ENCODE measurements at places on chromosomes 13 and 19.

- no peak for DNase-seq
These were observed 14.1 kb downstream of the AP2A1 start for GRCh38 chr19:49780861-49781260.

DNA sequence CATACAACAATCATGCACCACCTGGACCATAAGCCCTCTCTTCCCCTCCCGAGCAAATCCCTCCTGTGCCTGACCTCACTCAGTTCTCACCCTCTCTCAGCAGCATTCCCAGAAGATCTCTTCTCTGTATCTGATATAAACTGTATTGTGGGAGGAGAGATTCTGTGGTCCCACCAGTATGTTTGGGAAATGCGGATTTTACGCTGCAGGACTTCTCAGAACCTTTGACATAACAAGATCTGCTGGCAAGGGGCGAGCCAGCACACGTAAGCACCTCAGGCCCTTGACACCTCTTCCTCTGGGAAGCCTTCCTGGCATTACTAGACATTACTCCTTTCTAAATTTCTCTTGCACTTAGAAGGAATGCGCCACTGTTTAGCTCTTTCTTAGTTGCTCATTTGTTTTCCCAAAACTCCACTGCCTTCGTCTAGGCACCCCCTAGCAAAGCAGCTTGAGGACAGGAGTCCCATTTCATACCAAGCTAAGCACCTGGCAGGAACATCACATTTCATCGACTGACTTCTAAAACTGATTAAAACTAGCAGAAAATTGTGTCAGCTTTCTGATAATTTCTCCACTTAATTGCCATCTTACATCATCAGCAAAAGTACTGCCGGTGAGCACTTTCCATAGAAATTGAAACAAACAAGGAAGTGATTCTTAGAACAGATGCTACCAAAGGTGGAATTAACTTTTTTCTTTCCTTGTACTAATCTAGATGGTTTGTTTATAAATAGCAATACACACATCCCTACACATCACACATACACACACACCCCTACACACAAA is 63.2 kb downstream of the CCDC70 start:
- no peak for DNase-seq

DNA sequence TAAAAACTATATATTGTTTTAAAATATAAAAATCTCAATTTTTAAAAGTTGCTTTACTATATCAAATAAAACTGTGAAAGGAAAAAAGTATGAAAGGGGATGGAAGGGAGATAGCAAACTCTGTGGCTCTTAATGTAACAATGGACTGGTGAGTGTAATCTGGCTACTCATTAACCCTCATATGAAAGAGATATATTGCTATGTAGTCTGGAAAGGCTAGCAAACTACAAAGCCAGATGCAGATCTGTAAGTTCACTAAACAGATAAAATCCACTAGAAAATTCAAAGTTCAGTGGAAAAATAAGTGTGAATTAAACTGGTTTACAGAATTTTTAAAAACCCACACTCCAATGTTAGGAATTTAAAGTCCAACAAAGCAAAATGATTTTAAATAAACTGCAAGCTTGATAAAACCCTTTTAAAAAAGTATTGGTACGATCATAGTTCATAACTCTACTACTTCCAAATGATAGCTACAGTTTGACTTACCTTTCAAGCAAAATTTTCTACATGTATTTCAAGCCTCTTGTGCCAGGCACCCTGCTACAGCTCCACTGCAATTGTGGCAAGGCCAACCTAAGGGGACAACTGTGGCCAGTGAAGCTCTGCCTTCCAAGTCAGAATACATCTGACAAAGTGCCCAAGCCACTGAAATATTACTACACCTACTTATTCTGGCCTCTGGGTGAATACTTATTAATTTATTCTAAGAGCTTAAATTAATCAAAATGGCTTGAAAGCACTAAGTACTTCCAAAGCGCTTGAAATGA is 647 bp upstream of the ELF1 start:
- DNase-seq, result no peak

GRCh38 chr19:5470264-5470671 is 15.1 kb downstream of the ZNRF4 start:
- no peak for DNase-seq

DNA sequence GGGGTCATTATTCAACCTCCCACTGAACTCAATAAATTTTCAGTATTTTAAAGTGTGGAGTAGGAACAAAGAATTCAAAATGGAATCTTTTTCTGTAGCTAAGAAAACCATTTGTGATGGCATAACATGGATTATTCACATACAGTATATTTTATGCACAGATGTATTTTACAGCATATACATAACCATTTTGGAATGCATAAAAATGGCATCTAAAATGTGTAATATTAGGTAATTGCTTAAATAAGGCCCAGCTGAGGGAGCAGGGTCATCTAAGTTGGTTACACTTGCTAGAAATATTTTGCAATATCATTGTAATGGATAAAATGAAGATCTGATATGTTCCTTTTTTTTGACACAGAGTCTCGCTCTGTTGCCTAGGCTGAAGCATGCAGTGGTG is 146.9 kb downstream of the LMO7 start:
- no peak for DNase-seq

GRCh38 chr13:75813323-75813722 is 177.2 kb downstream of the LMO7 start:
- no peak for DNase-seq

DNA sequence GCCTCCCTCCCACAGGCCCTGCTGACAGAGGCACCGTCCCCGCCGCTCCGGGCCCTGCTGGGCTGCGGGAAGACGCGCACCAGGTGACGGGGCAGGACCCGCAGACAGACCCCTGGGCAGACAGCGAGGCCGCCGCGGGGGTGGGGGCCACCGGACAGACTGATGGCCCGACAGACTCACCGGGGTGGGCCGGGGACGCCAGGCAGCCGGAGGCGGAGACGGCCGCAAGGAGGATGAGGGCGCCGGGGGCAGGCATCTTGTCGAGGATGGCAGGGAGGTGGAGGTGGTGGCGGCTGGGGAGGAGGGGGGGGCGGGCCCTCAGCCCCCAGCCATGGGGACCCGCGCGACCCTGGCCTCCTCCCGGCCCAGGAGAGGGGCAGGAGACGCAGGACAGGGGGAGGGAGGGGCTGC is 309 bp downstream of the LMTK3 start:
- DNase-seq, result no peak

GRCh38 chr13:79346300-79346914 is 59.6 kb downstream of the RBM26 start:
- DNase-seq, result no peak

GRCh38 chr19:2014131-2014571 is 1.4 kb downstream of the BTBD2 start:
- no peak for DNase-seq

DNA sequence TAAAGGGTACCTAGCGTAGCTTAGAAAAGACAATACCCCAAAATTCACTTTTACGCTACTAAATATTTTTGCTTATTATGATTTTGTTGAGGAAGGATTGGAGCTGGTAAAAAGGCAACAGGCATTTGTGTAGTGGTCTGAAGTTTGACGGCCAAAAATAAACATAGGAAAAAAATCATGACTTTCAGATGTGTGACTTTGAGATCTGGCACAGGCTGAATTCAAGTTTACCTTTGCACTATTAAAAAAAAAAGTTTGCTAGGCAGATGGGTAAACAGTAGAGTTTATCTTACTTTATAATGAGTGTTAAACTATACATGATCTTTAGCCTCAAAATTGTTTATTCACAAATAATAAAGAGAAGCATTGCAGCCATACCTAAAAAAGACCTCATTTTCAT is 24.3 kb upstream of the INTS6 start:
- no peak for DNase-seq

DNA sequence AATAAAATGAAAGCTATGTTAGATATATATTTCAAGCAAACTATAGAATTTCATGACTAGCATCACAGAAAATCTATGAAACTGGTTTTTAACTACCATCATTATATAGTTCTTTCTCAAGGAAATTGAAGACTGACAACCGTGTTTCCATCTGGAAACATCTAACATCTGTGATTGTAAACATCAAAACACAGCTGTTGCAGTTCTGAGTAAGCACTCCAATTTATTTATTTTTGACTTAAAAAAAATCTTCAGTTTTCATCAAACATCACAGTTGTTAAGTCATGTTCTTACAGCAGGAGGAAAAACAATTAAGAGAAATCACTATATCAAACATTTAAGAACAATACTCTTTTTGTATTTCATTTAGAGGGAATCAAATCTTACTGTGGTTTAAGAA is 1653.0 kb upstream of the MIR17HG start:
- DNase-seq, result no peak

- DNase-seq, result no peak
These were observed at the start of gene ITGBL1 for GRCh38 chr13:101452519-101453485. TSS of gene ITGBL1 (plus strand) at chr13:101452675. CDS start at chr13:101452834, 159 bp downstream.

GRCh38 chr19:14333101-14333871 is 48.0 kb upstream of the ADGRE5 start:
- no peak for DNase-seq

DNA sequence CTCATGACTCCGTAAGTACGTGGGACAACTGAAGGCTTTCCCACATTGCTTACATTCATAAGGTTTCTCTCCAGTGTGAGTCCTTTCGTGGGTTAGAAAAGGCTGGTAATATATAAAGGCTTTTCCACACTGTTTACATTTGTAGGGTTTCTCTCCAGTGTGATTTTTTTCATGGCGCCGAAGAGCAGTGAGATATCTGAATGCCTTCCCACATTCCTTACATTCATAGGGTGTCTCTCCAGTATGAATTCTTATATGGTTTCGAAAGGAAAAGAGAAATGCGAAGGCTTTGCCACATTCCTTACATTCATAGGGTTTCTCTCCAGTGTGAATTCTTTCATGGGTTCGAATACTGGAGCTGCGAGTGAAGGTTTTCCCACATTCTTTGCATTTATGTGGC is 29.5 kb downstream of the ZNF490 start:
- no peak for DNase-seq

GRCh38 chr13:98301721-98302120 is 124.7 kb upstream of the RNF113B start:
- DNase-seq, result no peak

DNA sequence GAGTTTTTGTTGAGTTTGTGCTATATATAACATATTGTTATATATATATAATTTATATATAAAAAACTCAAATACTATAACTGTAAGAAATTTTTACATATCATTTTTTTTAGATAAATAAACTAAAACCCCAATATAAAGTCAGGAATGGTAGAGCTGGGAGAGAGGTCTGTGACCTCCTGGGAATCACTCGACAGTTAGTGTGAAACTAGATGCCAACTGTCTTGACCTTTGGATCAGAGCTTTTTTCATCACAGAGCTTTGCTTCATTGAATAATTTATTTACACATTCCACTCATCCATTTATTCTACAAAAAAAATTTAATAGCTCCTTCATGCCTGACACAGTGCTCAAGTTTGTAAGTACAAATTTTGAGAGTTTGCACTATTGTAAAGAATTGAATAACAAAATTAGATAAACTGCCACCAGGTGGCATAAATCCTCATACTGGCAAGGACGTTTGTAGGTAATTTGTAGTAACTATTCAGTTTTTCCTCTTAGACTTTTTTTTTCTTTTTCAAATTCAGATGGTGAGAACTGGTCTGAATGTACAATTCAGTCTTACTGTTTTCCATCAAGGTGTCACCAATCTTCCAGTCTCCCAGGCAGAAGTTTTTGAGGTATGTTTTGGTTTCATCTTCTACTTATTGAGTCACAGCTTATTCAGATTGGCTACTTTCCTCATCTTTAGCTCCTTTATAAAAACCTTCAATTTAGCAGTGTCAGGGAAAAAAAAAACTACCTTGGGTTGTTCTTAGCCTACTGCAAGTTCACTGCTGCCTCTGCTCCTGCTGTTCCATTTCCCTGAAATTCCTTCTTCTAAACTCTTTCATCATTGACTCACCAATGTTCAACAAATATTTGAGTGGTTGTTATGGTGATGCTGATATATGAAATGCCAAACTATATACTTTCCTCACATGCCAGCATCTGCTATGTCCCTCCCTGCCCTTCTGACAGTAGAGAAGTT is 28.7 kb downstream of the LACC1 start:
- no peak for DNase-seq

DNA sequence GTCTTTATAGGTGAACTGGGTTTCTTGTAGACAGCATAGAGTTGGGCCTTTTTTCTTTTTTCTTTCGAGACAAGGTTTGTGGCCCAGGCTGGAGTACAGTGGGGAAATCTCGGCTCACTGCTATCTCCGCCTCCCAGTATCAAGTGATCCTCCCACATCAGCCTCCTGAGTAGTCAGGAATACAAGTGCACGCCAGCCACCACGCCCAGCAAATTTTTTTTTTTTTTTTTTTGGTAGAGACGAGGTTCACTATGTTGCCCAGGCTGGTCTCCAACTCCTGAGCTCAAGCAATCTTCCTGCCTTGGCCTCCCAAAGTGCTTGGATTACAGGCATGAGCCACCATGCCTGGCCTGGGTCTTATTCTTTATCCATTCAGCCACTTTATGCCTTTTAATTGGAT is 5.1 kb upstream of the CALM3 start:
- no peak for DNase-seq

Measured in stimulated activated CD8-positive, alpha-beta memory T cell treated with anti-CD3 and anti-CD28 coated beads, Interleukin-4, amount 100 ng/mL, for 24 hours (primary cell).